ENCODE measurements at places on chromosomes 11 and 22.

- no peak for DNase-seq
Observed at GRCh38 chr11:78234006-78234405, 45.3 kb downstream of the USP35 start.

DNA sequence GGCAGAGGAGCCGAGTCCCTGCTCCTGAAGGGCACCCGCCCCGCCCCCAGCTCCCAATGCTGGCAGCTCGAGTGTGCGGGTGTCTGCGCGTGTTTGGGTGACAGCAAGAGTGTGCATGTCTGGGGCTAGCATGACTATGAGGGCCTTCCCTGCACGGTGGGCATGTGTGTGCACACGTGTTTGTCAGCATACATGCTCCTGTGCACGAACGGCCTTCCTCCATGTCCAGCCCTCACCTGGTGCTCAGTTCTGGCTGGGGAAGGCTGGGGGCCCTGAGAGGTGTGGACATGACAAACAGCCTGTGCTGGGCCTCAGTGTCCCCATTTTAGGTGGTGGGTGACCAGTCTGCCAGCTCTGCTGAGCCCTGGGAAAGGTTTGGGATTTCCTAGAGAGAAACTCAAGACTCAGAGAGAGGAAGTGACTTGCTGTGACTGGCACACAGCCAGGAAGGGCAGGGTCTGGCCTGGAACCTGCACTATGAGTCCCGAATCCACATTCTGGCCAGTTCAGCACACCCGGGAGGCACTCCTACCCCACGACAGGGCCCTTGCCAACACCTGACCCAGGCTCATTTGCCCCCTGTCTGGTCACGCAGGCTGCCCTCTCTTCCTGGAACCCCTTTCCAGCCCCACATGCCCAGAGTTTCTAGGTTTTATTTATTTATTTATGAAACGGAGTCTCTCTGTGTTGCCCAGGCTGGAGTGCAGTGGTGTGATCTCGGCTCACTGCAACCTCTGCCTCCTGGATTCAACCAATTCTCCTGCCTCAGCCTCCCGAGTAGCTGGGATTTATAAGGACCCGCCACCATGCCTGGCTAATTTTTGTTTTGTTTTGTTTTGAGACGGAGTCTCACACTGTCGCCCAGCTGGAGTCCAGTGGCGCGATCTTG lies 3.3 kb upstream of the SHISA8 start:
- DNase-seq: no peak

DNA sequence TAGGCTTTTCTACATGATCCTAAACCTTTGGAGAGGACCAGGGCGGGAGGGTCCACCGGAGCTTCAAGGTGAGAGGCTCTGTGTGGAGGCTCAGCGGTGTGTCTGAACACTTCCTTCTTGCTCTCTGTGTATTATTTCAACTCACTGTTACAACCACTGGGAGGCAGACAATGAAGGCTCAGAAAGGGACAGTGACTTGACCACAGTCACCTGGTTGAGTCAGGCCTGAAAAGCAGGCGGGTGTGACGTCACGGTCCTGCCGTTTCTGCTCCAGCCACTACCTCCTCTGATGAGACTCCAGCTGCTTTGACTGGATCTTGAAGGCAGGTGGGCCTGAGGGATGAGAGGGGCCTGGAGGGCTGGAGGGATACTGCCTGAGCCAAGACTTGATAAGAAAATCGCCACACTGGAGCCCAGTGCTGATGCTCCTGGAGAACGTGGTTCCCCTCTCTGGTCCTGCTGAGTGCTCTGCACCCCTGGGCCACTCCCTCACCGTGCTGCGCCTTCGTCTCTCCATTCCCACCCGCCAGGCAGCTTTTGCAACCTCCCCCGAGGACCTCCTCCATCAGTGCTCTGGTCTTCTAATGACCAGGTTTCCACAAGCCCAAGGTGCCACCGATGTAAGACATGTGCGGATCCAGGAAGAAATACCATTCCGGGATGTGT lies 27.9 kb downstream of the KCNC1 start:
- no peak for DNase-seq

DNA sequence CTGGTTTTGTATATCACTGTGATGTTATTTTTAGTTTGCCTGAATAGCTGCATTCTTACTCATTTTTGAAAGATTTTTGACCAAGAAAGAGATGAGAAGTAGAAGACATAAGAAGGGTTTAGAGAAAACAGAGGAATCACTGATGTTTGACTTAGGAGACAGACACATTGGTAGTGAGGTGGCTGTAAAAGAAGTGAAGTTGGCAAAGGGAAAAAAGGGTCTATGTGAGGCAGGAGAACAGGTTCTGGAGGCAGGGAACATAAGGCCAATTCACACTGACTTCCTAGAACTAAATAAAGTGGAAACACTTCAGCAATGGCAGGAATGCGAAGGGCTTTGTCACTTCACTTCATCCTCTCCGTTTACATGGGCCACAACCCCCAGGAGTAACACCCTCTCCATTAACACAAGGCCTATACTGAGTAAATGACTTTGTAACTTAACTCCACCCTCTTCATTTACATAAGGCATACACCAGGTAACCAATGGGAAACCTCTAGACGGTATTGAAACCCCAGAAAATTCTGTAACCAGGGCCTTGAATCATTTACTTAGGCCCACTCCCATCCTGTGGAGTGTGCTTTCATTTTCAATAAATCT lies 36.5 kb downstream of the CTSC start:
- no peak for DNase-seq

DNA sequence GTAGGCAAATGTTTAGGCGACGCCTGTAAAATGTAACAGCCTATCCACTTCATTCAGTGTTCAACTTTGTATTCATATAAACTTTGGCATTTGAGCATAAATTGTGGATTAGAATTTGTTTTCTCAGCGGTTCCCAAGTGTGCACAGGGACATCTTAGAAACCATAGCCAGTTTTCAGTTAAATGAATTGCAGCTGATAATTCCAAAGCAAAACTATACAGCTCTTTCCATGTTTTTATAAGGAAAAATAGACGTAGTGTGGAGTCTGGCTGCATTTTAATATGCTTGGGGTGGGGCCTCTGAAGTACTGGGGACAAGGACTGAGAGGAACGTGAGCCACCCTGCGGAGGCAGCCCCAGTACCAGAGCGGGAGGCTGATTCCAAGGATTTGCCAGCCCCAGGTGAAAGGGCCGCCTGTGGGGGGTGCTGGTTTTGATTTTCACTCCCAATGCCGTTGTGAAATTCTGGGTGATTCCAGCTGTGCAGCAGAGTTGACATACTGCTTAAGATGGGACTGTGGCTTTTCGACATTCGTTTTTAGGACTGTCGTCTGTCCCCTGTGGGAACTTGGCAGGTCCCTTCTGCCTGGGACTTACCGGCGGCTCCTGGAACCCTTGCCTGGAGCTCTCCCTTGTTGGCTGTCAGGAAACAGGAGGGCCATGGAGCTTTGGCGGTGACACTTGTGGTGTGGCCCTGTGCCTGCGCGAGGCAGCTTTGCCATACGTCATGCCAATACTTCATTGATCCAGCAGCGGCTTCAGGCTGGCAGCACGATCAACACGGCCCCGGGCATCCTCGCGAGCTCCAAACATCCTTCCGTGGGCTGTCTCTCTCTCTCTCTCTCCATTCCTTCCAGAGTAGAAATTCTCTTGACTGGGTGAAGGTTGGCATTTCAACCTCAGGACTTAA lies 370.9 kb downstream of the TBC1D22A start:
- no peak for DNase-seq

DNA sequence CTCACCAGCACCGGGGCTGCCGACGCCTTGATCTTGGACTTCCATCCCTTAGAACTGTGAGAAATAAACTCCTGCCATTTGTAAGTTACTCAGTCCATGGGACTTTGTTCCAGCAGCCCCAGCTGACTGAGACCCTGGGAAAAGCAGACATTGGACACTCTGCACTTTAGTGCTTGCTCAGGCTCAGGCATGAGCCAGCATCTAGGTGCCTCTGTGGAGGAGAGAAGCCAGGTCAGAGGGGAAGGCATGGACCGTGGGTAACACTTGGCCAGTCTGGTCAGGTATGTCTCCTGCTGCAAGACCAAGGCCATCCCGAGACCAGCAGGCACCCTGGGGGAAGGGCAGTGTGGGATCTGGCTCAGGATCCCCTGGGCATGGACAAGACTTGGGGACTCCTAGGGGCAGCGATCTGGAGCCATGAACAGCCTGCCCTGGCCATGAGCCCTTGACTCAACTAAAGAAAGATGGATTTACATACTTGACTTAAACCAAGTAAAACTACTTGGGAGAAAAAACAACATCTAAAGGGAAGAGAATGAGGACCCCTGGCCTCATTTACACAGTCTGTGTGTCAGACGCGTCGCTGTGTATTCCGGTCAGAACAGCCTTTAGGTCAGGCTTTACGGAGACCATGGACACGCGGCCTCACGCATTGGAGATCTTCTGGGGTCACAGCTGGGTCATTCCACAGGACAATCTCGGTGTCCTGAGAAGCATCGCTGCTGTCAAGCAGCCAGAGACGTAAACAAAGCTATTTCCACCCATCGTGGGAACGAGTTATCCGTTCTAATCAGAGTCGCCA lies 497.1 kb downstream of the BRD1 start:
- DNase-seq: no peak

DNA sequence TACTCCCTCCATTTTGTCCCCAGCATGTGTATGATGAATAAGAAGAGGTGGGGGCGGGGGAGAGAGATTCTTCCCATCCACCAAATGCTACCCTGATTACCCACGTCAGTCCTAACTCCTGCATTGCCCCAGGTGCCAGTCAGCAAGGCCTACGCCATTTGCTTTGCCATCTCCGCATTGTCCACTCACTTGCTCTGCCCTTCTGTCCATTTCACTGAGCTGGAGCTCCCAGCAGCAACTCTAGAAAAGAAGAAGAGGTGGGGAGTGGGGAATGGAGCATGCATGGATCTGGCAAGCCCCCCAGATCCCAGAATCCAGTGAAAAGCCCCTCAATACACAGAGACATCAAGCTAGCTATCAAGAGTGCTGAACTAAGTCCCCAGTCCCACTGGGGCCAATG lies 19.0 kb downstream of the WT1 start:
- DNase-seq: no peak

GRCh38 chr22:36700711-36701670 lies 2.6 kb downstream of the CACNG2 start:
- DNase-seq: no peak

DNA sequence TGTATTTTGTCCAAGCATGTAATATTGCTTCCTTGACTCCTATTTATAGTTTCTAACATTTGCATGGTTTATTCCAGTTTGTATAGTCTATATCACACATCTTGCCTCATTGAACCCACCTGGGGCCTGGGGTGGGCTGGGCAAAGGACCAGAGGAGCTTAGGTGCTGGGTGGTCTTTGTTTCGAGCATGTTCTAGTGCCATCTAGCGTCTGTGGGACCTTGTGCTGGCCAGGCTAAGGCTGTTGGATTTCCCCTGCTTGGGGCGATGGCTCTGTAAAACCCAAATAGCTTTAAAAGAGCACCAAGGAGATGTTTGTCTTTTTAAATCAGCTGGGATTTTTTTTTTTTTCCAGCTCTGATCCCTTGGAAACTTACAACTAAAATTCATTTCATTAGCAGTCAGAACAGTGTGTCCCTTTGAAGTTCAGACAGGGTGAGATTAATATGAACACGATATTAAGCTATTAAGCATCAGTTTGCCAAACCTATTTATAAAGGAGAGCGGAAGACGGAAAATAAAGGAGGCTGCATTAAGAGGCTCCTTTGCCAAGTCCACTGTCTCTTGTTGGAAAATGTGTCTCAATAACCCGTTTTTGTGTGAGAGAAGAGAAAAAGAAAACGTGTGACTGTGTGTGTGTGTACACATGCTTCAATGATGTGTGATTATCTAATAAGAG lies 157.4 kb downstream of the COMMD9 start:
- DNase-seq: no peak

Measured in right renal cortex interstitium (tissue), 3 donors.